ENCODE measurements at places on chromosomes 1 and 21.

DNA sequence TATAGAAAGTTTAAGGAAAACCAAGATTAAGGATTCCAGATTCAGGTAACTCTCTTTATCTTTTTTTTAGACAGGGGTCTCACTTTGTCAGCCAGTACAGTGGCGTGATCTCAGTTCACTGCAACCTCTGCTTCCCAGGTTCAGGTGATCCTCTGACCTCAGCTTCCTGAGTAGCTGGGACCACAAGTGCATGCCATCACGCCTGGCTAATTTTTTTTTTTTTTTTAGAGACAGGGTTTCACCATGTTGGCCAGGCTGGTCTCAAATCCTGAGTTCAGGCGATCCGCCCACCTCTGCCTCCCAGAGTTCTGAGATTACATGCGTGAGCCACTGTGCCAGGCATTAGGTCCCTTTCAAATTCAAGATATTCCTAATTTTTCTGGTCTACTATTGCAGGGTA lies 15.9 kb downstream of the LZIC start:
- DNase-seq = no peak

- no peak for DNase-seq
Observed at GRCh38 chr21:25557180-25557579, 50.1 kb downstream of the MRPL39 start.

DNA sequence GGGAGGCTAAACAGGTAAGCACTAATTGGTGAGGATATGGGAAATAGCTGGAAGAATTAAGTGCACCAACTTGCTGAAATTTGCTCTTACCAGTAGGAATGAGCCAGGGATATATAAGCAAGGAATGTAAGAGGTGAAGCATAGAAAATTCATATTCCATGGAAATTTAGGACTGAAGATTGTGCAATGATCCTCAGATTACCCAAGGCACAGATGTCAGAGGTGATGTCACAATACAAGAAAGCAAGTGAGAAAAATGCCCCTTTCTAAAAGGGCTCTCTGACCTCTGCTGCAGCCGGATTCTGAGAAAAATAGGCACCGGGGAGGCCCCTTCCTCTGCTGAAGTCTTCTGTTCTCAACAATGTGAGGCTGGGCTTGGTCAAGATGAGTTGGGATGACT lies 112.3 kb upstream of the ZNF678 start:
- no peak for DNase-seq

DNA sequence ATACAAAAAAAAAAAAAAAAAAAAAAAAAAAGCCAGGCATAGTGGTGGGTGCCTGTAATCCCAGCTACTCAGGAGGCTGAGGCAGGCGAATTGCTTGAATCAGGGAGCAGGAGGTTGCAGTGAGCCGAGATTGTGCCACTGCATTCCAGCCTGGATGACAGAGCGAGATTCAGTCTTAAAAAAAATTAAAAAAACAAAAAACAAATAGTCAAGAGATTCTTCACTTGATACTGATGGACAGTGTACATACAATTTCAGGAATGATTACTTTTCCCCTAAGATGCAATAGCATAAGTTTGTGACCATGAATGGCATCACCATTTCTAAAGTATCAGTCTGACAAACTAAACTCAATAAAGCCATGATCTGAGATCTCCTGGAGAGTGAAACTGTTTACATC lies 60.8 kb upstream of the IVNS1ABP start:
- no peak for DNase-seq

DNA sequence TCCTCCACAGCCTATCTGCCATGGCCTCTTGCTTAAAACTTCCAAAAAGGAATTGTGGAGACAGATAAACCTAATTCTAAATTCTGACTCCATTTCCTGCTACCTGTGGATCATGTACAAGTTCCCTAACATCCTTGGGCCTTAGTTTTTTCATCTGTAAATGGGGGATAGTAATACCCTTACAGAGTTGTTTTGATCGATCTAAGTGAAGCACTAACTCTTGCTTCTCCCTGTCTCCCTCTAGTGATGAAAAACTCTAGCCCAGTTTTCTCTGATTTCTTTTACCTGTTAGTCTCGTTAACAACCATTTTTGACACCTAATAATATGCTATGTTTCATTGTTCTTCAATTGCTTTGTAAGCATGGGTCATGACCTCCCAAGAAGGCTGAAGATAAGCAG lies 65.9 kb downstream of the TM2D1 start:
- DNase-seq = no peak

DNA sequence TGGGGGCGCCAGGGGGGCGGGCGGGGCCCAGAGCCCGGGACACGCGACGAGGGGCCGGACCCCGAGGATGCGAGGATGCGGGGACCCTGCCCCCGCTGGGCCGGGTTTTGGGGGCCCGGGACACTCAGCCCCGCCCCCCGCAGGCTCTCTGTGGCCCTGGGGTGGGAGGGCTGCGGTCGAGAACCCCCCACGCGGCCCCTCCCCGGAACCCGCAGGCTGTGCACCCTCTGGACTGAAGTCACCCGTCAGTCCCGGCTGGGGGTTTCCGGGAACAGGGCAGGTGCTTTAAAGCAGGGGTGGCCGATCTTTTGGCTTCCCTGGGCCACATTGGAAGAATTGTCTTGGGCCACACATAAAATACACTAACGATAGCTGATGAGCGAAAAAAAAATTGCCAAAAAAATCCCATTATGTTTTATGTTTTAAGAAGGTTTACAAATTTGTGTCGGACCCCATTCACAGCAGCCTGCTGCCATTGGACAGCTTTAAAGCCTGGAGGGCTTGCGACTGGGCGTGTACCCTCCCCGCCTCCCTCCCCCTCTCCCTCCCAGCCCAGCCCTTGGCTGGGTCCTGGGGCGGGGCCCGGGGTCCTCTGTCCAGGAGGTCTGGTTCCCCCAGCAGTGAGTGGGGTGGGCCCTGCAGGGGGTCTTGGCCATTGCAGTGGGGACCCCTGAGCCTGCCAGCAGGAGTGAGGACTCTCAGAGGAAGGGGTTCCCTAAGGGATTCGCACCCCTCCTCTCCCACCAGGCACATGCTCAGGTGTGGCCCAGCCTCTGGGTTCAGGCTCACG lies 21.6 kb upstream of the C1orf159 start:
- no peak for DNase-seq

- DNase-seq = no peak
Observed at GRCh38 chr1:65339866-65340468, 30.6 kb downstream of the DNAJC6 start.

GRCh38 chr1:201562659-201563405 lies 23.9 kb downstream of the NAV1 start:
- DNase-seq = no peak

- DNase-seq = peak; percentile 76
Observed at GRCh38 chr1:205791568-205792180, 16.4 kb upstream of the RAB29 start.

DNA sequence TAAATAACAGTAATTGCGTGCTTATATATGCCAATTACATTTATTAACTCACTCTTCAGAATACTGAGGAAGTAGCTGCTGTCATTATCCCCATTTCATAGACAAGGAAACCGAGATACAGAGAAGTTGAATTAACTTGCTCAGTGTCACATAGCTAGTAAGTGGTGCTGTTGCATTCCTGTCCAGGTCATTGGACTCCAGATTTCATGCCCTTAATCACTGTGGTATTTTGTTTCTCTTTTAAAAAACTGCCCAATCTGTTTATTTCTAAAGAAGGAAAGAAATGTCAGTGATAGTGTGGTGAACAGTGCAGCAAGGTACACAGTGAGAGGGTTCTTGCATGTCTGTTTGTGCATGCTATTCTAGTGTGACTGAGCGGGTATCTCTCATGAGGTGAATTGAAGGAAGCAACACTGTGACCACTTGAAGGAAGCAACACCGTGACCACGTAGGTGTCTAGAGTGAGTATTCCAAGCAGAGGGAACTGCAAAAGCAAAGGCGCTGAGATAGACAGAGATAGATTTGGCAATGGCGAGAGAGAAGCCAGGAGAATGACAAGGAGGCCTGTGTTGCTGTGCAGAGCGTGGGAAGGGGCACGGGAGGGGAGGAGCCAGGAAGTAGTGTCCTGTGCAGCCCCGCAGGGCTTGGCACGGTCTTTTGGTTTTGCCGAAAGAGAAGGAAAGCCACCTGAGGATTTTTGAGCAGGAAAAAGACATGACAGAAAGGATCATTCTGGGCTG lies 95.9 kb downstream of the CAMTA1 start:
- no peak for DNase-seq

- DNase-seq = peak; percentile 93
Observed at GRCh38 chr21:45766501-45766900, 123.0 kb downstream of the PCBP3 start.

GRCh38 chr21:43331962-43332828 lies 94.7 kb downstream of the SIK1 start:
- peak; percentile 57 for DNase-seq

GRCh38 chr1:198913667-198914066 lies 274.8 kb downstream of the PTPRC start:
- DNase-seq = no peak

DNA sequence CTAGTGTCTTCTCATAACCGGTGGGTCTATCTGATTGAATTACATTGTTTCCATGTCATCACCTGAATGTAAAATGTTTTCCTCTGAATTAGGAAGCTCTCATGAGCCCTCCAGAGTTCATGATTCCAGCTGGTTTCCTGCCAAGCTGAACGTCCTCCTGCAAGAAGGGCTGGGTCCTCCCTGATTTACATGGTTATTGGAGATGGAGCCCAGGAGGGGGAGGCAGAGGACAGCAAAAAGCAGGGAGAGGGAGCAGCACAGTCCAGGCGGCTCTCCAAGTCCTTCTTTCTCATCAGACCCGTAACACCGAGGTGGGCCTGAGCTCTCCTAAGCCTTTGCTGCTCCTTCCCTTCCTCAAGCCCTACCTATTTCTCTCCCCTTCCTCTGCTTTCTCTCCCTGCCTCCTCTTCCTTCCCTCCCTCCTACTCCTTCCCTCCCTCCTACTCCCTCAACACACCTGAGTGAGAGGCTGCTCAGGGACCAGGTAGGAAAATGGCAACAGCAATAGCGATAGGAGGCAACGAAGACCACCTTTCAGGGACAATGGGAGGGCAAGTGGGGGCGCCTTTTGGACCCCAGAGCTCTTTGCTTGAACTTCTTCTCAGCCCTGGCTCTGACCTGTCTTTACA lies 265.9 kb downstream of the PRDM2 start:
- DNase-seq = peak; percentile 40

- no peak for DNase-seq
Observed at GRCh38 chr1:30964706-30965105, 56.1 kb upstream of the SDC3 start.

DNA sequence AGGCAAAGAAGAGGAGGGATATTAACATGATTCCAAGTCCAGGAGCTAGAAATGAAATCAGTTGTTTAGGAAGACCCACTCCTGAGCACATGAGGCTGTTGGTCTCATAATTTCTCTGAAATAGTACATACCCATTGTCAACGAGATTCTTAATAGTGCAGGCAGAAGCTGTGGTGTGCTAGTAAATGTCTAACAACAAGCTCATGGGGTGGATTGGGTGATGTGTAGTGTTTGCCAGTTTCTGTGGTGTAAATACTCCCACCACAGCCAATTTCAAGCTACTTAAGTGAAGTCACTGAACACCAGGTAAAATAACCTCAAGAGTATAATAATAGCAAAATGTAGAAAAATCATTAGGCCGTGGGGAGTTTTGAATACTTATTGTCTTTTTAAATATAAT lies 42.0 kb downstream of the SYF2 start:
- DNase-seq = no peak

DNA sequence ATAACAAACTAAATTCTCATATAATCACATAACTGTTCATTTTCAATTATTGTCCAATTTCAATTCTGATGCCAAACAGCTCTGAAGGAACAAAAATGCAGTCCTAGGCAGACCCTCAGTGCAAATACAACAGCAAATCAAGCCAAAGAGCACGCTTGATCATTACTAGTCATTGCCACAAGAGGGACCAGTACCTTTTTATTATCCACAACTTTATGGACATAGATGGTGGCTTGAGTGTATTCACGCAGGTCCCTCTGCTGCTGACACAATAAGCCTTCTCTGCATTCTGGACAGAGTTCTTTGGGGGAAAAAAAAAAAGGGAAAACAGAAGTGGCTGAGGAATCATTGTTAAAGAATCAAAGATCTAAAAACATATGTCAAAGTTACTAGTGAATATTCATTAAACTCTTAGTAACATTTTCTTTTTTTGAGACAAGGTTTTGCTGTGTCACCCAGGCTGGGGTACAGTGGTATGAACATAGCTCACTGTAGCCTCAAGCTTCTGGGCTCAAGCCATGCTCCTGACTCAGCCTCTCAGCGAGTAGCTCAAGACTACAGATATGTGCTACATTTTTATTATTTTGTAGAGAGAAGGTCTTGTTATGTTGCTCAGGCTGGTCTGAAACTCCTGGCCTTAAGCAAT lies 34.3 kb upstream of the RAP1GAP start:
- peak; percentile 67 for DNase-seq

DNA sequence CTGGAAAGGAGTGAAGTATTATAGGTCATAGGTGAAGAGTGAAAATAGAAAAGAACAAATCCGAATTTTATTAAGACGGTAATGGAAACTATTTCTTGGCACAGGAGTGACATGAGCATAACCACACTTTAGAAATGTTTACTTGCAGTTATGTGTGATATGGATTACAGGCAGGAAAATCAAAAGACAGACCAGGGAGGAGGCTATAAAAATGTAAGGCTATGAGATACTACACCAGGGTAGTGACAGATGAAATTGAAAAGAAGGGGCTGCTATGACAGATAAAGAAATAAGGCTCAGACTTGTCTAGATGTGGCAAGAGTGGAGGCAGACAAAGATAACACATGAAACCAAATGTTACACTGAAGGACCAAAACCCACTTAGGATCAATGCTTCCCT lies 31.7 kb downstream of the GPATCH2 start:
- DNase-seq = no peak

GRCh38 chr21:18782721-18783120 lies 379.1 kb upstream of the TMPRSS15 start:
- no peak for DNase-seq

DNA sequence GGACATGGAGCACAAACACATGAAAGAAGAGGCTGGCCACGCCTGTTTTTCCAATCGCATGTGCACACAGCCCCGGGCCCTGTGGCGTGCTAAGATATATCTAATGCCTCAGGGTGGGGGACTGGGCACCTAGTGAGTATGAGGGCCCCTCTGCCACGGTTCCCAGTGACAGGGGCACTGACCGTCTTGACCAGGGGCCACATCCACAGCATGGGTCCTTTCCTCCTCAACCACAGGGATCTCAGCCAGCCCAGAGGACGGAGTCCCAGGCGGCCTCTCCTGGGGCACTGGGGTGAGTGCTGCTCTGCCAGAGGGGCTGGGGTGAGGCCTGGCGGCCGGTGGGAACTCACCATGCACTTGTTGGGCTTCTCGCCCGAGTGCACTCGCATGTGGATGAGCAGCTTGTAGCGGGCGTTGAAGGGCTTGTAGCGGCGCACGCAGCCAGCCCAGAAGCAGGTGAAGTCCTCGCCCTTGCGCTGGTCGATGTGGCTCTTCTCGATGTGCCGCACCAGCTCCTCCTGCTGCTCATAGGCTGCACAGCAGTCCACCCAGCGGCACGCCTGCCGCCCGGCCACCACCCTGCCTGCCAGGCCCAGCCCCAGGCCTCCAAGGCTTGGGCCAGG lies 134.7 kb downstream of the DMRTB1 start:
- no peak for DNase-seq

GRCh38 chr1:155744711-155745283 lies 55.9 kb downstream of the DAP3 start:
- no peak for DNase-seq

GRCh38 chr1:227928811-227929375 lies 18.8 kb downstream of the WNT9A start:
- no peak for DNase-seq

GRCh38 chr1:28144203-28145135 lies 32.0 kb downstream of the PTAFR start:
- no peak for DNase-seq
